Activated CD4-positive, alpha-beta T cell treated with anti-CD3 and anti-CD28 coated beads, Interleukin-2, amount 50 U/mL, for 4 hours (primary cell): ENCODE measurements at places on chromosomes 16 and 17.

DNA sequence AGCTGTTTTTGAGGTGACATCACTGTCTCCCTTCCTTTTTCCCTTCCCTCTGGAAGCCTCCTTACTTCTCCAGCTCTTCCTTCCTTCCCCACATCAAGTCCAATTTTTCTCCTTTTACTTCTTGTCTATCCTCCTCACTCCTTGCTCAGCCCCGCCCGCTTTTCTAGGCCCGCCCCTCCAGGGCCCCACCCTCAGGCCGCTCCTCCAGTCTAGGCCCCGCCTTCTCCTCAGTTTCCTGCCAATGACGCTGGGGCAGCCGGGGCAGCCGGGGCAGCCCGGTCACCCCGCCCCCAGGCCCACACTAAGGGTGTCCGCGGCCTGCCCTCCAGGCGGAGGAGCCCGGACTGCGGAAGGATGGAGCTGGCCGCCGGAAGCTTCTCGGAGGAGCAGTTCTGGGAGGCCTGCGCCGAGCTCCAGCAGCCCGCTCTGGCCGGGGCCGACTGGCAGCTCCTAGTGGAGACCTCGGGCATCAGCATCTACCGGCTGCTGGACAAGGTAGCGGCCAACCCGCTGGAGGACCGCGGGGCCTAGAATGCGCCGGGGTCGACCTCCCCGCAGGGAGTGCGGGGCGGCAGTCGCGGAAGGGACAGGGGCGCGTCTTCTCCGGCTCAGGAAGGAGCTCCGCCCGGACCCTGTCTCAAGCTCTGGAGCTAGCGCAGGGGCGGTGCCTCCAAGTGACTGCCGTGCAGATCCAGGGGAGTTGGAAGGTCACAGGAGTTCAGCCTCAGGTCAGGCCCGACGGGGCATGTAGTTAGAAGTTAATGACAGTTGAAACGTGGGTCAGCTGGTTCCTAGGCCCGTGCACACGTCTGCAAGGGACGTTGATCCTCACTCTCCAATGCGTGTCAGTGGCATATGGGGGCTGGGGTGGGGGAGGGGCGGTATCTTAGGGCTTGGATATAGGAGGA, at the start of gene PCTP:
PCTP (plus strand) TSS at position 302 of the 908 bp plus-strand sequence; CDS start at position 355, 53 bp downstream.
- DNase-seq, result peak; percentile 72

GRCh38 chr16:49936791-49937190, 80.9 kb upstream of the ZNF423 start:
- no peak for DNase-seq

DNA sequence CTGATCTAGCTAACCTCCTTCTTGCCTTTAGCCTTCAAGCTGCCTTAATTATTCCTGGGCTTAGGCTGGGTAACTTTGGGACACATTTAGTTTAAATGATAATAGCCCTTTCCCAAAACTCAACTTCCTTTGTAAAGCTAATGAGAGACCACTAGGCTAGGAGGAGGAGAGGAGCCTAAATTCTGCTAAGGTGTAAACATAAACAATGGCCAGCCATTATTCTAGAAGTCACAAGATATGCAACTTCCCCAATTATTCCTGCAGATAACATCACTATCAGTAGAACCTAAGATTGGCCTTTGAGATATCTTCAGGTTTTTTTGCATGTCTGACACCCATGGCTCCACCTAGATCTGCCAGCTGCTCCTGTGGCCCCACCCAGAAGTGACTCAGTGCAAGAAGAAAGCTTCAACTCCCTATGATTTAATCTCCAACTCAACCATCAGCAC, 131.2 kb upstream of the FAM20A start:
- no peak for DNase-seq

- no peak for DNase-seq
These were observed at the start of gene TMEM132E for GRCh38 chr17:34579017-34579946. TSS of gene TMEM132E (plus strand) at chr17:34579582. CDS start at chr17:34581077, 1,495 bp downstream.
